CD8-positive, alpha-beta memory T cell (primary cell): ENCODE measurements at places on chromosomes 7 and 10.

- no peak for DNase-seq
Measured at GRCh38 chr10:126021833-126022500, 125.6 kb downstream of the FANK1 start.

- no peak for DNase-seq
Measured at GRCh38 chr10:53619671-53620070, 847.1 kb upstream of the MBL2 start.

DNA sequence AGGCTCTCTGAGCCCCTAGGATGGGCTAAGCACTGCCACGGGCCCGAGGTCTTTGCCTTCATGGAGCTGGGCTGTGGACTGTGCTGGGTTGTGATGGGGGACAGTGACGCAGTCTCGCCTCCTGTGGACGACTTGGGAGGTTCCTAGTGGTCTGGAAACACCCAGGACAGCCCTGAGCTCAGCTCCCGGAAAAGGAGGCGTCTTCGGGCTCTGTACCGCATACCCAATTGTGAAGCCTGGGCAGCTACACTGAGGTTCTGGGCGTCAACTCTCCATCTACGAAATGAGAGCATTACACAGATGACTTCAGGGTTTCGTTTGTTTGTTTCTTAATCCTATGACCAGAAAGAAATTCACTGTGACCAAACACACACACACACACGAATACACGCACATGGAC is 79.6 kb upstream of the KAT6B start:
- DNase-seq = no peak

DNA sequence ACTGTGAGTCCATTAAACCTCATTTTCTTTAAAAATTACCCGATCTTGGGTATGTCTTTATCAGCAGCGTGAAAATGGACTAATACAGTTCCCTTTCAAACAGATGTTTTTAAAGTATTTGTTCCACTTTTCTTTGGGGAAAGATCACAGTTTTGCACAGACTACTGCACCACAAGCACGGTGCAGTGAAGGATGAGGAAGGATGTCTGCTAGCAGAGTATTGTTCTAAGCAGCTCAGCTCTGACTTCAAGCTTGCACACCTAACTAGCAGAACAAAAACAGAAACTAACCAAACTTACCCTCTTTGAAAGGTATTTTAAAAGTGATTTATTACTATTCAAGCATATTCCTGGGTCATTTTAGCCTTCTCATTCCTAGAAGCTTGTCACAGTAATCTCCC is 20.0 kb downstream of the THNSL1 start:
- no peak for DNase-seq

DNA sequence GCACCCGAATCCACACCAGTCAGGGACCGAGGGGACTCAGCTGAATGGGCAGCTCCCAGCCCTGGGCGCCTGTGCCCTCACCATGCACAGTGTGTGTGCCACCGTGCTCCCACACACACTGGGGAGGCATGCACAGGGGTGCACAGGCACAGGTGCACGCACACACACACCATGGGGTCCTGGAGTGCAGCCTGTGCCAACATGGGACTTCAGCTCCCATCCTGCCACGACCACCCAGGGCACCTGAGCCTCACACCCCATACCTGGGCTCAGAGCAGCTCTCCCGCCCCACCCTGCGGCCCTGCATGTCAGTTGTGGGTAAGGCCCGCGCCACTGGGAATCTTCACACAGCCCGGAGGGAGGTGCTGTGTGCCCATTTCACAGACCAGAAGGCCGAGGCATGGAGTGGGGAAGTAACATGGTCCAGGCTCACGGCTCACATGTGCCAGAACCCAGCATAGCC is 8.0 kb downstream of the ELFN1 start:
- no peak for DNase-seq

DNA sequence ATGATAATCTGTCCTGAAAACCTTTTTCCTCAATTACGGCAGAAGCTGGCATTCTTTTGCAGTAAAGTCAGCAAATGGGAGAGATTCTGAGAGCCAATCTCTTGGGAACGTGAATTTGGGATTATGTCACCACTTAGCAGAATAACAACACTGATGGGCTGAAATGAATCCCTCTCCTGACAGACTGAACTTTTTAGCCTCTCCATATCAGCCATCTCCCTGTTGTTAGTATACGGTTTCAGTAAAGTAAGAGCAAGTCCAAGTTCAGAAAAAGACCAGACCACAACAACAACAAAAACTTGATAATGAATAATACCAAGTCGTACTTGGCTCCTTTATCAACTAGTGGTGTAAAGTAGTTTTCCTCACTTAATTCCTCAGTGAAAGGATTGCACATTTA is 1048.8 kb downstream of the GATA3 start:
- no peak for DNase-seq

DNA sequence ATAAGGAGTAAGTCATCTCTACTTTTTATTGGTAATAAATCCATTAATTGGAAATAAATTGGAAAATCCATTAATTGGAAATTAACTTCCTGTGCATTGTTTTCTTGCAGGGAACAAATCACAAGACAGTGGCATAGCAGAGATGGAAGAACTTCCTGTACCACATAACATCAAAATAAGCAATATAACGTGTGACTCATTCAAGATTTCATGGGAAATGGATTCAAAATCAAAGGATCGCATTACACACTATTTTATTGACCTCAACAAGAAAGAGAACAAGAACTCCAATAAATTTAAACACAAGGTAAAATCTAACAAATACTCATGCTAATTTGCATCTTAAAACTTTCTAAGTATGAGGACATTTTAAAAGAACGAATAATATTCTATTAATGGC is 57.8 kb downstream of the PHYHIPL start:
- no peak for DNase-seq

DNA sequence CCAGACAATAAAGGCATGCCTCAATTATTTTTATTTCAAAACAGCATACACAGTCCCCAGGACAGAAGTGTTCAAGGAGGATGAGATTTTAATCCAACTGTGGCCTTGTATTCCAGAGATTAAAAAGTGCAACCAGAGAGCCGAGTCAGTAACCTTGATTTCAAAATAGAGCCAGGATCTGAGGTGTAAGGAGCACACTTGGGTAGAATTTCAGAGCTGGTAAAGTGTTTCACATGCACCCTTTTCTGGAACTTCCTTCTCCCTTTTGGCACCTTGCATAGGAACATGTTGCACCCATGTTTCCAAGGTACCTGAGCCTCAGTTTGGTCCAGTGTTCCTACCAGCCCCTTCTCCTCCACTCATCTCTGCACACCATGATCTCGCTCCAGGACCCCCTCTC is 225.1 kb downstream of the TRIL start:
- DNase-seq = no peak

DNA sequence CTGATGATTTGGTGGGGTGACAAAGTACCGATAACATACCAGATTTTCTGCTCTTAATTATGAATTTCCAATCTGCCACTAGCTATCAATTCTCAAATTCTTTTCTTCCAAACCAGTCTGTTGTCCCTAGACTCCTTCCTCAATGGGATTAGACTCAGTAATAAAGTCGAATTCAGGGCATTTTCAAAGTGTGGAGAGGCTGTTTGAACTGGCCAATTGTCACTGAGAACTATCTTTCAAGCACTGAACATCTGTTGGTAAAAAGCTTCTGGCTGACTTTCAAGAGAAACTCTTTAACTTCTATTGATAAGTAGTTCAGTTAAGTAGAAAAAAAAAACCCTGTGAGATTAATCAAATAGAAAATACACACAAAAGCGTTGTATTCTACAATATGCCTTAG is 108.9 kb downstream of the SAMD9 start:
- no peak for DNase-seq

GRCh38 chr10:1486841-1487687 is 250.3 kb downstream of the ADARB2 start:
- DNase-seq = no peak

- DNase-seq = no peak
Measured at GRCh38 chr7:22802426-22802825, 20.2 kb downstream of the TOMM7 start.

- no peak for DNase-seq
Measured at GRCh38 chr7:25952261-25953057, 199.5 kb upstream of the NFE2L3 start.

- no peak for DNase-seq
Measured at GRCh38 chr7:155518633-155519032, 27.7 kb downstream of the CNPY1 start.

DNA sequence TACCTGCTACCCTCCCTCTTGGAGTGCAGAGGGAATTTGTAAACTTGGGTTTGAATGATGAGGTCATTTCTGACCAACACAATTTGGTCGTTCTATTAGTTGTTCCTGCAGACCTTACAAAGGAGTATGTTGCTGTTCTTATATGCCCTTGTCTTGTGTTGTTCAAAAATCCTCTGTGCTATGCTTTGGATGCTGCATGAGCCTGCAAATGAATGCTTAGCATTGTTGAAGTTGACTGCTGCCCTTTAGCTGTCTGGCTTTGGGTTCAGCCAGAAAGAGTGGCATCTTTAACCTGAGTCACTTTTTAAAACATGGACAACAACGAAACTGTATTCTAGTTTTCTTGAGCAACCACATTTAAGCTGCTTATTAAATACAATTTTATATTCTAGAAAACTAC is 80.3 kb downstream of the SND1 start:
- no peak for DNase-seq

DNA sequence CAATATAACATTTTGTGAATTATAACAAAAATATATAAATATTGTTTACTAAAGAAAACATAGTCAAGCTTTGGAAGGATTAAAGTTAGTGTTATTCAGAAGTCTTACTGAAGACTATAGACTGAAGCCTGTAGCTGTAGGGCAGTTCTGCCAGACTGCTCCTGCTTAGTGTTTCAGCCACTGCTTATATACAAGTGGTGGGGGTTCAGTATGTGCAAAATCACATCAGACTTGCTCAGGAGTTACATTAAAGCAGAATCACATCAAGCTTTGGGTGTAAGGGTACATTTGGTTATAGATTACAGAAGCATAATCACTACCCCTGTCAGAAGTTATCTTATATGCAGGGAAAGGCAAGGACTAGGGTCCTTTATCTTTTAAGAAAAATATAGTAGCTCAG is 653.8 kb downstream of the ANKRD7 start:
- DNase-seq = no peak

DNA sequence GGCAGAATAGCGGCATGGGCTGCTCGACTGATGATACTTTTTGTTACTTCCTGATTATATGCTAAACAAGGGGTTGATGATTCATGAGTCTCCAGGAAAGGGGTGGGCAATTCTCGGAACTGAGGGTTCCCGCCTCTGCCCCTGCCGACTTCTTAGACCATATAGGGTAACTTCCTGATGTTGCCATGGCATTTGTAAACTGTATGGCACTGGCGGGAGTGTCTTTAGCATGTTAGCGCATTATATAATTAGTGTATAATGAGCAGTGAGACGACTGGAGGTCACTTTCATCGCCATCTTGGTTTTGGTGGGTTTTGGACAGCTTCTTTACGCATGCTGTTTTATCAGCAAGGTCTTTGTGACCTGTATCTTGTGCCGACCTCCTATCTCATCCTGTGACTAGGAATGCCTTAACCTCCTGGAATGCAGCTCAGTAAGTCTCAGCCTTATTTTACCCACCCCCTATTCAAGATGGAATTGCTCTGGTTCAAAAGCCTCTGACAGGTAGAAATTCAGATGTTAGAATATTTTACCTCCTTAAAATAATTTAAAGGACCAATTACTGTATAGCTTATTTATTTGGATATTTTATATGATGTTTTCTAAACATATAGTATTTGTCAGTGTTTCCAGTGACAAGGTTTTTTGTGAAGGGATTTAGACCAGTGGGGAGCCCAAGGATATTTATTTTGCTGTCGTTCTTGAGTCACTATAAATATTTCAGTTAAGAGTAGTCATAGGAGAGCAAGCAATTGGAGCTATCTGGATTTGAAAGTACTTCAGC is 90.1 kb upstream of the PIK3CG start:
- no peak for DNase-seq

DNA sequence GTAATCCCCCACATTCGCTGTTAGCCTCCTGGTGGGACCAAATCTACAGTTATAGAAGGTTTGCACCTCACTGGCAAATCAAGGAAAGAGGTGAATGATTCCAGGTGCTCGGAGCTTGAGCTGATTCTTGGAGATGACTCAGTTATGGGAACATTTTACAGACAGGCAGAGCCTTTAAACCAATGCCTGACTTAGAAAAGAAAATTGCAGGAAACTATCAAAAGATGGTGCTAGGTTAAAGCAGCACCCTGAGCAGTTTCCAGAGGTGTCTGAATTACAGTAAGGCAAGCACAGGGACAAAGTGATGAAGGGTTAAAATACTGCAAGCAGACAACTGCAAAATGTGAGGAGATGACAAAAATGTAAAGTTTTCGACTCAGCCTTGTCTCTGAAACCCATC is 2.9 kb downstream of the LRRTM3 start:
- DNase-seq = no peak

DNA sequence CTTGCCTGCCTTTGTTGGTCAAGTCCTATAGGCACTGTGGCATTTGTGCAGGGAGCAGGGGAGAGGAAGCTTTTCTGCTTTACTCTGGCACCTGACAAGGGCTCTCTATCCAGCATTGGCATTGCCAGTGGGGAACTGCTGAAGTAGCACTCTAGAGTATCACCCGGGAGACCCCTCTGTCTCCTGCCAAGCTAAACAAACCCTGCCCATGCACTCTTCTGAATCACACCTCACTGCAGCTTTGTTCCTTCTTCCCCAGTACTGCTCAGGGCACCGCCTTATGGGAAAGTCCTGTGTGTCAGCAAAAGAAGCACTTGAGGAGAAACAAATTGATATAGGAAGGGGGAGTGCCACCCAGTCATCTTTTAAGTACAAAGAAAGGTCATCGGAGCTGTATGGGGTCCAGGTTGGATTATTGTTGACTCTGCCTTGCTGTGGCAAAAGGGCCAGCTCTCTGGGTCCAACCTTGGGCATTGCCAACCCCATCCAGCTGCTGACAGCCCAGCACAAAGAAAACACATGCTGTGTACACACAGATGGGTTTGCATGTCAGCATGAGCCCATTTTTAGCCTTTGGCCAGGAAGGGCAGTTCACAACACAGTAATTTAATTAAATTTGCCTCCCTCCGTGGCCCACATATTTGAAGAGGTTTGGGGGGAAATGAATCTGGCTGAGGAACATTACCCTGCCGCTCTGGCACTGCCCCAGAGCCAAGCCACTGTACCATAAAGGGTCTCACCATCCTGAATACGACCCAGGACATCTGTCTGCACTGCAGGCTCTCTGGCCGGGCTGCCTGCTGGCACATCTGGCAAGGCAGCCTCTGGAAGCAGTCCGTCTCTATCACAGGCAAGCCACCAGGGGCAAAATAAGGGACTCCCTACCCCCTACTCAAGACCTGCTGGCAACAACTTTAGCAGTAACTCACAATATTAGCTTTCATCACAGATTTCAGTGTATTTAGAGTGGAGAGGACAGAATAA is 13.1 kb downstream of the LRRC4 start:
- DNase-seq = no peak

GRCh38 chr7:2106440-2106839 is 126.3 kb downstream of the MAD1L1 start:
- no peak for DNase-seq
